ENCODE measurements at places on chromosomes 5 and 9.

DNA sequence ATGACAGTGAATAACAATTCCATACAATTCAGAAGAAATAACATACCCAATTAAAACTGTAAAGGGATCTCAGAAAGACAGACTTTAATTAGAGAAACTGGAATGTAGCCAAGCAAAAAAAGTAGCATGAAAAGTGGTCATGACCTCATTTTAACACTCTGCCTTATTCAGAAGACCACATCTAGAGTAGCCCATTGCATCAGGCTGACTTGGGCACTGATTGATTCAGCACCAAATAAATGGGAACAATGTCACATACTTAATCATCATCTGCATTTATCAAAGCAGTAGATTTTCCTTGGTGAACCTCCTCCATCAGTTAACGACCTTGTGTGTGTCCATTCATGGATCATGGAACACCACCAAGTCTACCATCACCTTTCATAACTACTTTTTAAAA, 992.1 kb downstream of the NR2F1-AS1 start:
- DNase-seq, result no peak

DNA sequence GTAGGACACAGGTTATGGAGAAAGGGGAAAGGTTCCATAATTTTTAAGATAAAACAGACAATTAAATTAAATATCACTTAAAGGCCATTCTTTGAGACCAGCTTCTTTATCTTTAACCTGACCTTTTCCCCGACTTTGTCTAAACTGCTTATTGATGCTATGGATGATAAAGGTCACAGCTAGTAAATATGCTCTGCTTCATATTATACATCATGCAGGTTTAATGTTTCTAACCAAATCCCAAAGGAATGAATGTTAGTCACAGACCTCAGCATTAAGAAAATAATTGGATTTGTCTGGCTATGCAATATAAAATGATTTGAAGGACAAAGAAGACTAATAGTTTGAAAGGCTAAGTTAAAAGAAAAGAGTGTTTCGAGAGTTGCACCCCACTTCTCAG, 147.6 kb downstream of the ST8SIA4 start:
- no peak for DNase-seq

GRCh38 chr9:35945341-35946018, 12.5 kb downstream of the OR2S2 start:
- no peak for DNase-seq

- no peak for DNase-seq
These were observed 148.3 kb downstream of the CMYA5 start for GRCh38 chr5:79837761-79838551.

DNA sequence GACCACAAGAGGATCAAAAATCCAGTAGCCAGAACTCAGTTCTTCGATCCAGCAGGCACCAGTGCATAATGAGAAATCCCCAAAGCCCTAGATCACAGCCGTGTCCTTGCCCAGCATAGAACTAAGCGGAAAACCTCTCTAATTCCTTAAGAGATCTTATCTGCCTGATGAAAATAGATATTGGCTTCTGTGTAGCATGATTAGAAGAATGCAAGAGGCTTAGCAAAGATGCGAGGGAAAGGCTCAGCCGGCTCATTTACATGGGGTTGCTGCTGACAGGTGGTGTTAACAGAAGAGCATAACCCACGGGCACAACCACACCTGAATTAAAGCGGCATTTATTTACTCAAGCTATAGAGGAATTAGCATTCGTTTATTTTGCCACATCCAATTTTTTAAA, 400.0 kb upstream of the ADAMTS16 start:
- no peak for DNase-seq
